ENCODE measurements at places on chromosomes 11 and 22.

- no peak for DNase-seq
These were observed 60.5 kb upstream of the UCP3 start for GRCh38 chr11:74069146-74070046.

- no peak for DNase-seq
These were observed 41.2 kb upstream of the JAM3 start for GRCh38 chr11:134027671-134028070.

DNA sequence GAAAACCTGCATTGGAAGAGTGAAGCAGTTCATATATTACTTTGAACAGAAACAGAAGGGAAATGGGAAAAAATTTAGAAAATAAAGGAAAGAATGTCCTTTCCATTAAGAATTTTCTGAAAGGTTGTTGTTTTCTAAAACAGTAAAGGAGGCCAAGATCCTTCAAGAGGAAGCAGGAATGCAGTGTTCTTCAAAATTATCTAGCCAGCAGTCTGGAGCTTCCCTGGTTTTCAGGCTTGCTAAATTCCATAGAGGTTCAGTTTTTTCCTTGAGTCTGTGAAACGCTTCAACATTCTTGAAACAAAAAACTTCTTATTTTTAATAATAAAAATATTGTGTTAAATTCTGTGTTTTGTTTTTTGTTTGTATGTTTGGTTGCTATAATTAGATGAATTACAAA lies 189.0 kb upstream of the ANO3 start:
- DNase-seq = no peak

DNA sequence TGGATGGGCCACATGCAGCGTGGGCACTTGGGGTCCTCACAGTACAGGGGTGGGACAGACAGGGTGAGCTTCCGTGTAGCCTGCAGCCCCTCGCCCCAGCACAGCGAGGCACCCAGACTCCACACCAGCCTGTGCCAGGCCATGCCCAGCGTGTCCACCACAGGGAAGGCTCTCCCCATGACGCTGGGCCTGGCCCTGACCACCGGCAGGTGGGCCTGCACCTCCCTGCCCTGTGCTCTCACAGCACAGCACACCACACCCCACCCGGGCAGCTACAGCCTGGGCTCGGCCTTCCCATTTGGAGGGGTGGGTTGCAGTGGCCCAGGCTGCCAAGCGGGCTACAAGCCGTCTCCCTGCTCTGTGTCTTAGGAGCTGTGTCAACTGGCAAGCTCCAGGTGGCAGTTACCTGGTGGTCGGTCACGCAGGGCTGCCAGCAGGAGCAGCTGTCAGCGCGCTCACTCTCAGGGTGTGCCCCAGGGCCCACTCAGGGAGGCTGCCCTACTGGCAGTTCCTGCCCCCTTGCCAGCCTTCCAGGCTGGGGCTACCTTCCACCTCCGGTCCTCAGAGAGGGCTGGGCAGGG lies 4.6 kb downstream of the MOB2 start:
- no peak for DNase-seq

- no peak for DNase-seq
These were observed 34.1 kb downstream of the RSPH14 start for GRCh38 chr22:23107487-23108248.

DNA sequence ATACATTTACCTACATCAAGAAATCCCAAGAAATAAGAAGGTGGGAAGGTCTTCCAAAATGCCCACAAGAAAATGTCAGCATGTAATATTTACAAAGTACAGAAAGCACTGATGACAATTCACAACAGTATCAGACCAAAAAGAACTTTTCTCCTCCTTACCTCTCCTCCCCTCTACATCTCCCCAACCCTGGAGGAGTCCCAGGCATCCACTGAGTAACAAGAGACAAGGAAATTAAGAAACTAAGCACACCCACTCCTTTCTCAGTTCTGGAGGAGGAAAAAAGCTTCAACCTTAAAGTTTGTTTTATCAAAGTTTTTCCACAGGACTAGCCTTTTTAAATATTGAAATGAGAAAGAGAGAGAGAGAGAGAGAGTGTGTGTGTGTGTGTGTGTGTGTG lies 2.0 kb upstream of the SERGEF start:
- no peak for DNase-seq

- no peak for DNase-seq
These were observed 37.2 kb upstream of the TH start for GRCh38 chr11:2208691-2209369.

DNA sequence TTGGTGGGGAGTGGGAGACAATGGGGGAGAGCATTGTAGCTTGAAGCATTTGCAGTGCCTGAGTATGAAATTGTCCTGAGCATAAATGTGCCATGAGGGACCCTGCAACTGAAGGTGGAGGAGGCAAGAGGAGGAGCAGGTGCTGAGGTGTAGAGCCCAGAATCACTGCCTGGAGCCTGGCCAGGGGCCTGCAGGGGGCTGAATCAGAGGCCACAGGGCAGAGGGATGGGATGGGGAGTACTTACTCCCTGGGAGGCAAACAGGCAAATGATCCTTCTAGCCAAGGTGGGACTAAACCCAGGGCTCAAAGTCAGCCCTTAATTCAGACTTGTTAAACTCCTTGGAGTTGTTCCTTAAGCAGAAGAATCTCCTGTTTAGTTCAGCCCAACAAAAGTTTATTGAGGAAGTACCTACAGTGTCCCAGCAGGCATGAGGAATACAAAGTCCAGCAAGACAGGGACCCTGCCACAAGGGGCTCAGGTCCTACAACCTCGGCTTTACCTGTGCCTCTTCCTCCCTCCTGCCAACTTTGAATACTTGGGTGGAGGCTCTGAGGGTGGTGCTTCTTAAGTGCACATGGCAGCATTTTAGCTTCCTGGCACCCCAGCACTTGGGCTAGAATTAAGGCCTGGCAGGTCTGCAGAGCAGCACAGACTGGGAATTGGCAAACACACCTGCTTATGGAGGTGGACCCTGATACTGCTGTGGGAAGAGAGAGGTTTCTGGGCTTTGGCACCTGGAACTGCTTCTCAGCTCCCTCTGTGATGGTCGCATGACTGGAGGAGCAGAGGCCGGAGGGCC lies 20.0 kb downstream of the MICAL2 start:
- DNase-seq = no peak

GRCh38 chr22:50170453-50171318 lies at the start of gene PANX2:
Gene PANX2 (plus strand): TSS chr22:50170731. CDS start chr22:50170731, 0 bp downstream.
- no peak for DNase-seq

DNA sequence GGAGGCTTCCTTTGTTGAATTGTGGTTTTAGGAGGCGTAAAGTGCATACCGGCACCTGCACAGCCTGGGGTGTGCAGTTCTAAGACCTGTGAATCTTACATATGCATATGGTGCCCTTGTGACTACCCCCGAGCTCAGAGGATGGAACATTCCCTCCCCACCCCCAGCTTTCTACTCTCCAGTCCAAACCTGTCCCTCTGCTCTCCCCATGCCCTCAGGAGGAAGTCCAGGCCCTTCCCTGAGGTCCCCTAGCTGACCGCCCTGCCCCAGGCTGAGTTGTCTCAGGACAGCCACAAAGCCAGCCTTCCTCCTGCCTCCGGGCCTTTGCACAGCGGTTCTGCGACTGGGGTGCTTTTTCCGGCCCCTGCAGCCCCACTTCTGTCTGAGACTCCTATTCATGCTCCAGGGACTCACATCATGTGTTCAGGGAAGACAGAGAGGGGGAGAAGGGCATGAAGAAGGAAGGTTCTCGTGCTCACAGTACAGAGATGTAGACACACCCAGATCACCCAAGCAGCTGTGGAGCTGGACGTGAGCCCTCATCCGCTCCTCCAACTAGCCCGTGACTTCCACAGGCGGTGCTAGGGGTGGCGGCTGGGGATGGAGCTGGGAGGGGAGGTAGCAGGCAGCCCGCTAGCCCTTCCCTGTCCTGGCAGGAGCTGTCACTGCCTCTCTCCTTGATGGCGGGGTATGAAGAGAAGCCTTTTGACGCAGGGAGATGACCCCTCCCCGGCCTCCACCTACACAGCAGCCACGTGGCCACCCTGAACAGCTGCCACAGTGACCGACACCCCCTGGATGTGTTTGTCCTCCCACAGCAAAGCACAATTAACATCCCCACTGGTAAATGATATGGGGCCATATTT lies 50.8 kb downstream of the FLRT1 start:
- DNase-seq = no peak

DNA sequence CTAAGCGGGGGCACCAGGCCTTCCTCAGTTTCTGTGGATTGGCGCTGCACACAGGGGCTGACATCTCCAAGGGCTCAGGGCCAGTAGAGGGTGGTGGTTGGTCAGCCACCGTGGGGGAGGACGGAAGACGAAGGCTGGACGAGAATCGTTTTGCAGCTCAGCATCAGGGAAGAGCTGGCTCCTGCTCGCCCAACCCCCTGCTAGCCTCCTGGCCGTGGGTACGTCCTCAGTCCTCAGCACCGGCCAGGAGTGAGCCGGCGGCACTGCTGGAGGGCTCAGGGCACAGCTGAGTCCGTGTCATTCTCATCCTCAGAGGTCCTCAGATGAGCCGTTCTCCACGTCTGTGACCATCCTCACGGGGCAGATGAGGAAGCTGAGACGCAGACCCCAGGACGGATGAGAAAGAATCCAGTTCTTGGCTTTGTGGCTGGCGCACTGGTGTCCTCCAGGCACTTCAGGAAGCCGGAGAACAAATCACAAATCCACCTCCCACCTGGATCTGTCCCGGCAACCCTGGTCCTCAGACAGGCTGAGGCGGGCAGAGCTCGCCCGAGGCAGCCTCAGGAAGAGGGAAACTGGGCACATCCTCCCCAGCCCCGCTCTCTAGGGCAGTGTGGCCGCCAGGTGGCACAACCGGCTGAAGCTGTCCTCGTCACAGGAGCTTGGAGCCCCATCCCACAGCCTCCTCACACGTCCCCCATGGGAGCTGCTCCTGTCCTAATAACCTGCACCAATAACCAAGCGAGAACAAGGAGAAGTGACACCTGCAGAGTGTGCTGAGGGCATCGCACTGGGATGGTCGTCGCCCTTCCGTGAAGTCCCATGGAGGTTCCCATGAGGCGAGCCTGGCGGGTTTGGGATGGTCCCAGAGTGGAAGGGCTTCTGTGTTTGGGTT lies 393.7 kb downstream of the BRD1 start:
- no peak for DNase-seq

GRCh38 chr22:38276166-38276565 lies 3.4 kb upstream of the TMEM184B start:
- DNase-seq = no peak

- DNase-seq = no peak
These were observed 25.1 kb downstream of the LGR4 start for GRCh38 chr11:27447288-27448183.

- peak; percentile 87 for DNase-seq
These were observed at the start of gene LMF2 for GRCh38 chr22:50507421-50507990. Gene LMF2 (minus strand): TSS chr22:50507702. CDS start chr22:50507675, 27 bp downstream.

GRCh38 chr11:10622108-10622507 lies 53.6 kb upstream of the LYVE1 start:
- DNase-seq = no peak

GRCh38 chr11:66146074-66146473 lies 76.0 kb downstream of the PACS1 start:
- no peak for DNase-seq

- no peak for DNase-seq
These were observed 995.3 kb downstream of the TBC1D22A start for GRCh38 chr22:47757741-47758140.

GRCh38 chr22:24942301-24942700 lies 4.2 kb downstream of the LHFPL7 start:
- DNase-seq = no peak

DNA sequence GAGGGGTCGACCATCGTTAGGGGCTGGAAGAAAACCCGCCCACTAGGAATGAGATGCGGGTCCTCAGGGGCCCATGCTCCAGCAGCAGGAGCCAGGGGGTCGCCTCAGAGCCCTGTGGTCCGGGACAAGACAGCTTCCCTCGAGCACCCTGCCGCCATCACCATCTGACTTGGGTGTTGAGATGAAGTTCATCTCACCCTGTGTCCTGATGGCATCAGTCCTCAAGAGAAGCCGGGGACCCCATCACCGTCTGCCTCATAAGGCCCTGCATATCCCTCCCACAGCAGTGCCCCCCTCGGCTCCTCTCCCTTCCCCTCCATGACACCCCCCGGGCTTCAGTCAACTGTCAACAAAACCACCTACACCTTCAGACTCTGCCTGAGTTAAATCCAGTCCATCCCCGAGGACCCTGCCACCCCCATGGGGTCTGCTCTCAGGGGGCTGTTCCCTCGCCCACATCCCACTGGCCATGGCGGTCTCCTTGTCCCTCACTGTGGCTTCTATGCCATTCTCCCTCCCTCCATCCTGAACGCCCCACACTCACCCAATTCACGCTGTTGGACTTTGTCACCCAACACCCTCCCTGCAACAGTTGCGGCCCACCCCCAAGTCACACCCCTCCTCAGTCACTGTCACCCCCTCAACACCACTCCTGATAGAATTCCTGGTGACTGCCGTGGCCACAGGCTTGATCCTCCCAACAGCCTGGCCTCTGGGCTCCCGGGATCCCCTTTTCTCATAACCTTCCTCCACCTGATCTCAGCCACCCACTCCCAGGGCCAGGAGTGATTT lies 87.7 kb upstream of the RTL6 start:
- DNase-seq = no peak

DNA sequence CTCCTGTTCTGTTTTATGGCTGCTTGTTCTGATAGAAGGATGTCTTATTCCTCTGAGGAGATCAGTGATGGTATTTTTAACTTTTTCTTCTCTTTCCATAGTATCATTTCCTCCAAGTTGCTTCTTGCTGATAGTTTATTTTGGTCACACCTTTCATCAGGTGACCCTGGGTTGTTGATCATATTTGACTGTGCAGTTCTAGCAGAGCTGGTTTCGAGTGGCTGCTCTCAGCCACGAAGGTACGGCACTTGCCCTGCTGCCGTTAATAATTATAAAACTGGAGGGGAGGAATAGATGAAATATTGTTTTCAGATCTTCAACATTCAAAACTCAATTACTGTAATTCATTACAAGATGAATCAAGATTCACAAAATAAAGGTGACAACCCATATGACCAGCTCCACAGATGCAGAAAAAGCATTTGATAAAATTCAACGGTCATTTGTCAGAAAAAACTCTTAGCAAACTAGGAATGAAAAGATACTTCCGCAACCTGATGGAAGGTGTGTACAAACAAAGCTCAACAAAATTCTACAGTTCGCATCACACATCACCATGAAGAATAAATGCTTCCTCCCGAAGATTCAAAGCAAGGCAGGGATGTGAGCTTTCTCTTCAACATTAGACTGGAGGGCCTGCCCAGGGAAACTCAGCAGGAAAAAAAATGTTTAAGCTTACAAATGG lies 59.2 kb upstream of the RTL6 start:
- no peak for DNase-seq

- no peak for DNase-seq
These were observed 435.1 kb upstream of the DDI1 start for GRCh38 chr11:103601225-103601846.

Measured in stimulated activated CD8-positive, alpha-beta memory T cell treated with anti-CD3 and anti-CD28 coated beads, Interleukin-4, amount 100 ng/mL, for 4 hours (primary cell).